NCI-H146 (cell line): ENCODE measurements at places on chromosomes 1 and 21.

DNA sequence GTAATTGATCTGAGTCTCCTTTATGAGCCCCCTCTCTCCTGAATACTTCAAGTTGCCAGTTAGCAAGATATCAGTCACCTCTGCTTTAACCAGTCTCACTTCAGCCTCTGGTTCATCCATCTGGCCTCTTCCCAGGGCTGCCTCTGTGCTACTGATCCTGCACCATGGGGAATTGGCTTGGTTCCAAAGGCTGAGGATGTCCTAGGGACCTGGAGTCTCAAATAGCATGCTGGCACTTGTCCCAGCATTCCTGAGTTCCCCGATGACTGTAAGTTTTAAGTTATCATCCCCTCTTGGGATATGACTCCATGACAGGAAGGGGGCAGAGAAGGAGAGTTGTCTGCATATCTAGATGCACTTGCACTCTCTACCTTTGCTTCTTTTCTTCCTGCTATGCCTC is 252.0 kb downstream of the PTBP2 start:
- DNase-seq, result peak; percentile 5

DNA sequence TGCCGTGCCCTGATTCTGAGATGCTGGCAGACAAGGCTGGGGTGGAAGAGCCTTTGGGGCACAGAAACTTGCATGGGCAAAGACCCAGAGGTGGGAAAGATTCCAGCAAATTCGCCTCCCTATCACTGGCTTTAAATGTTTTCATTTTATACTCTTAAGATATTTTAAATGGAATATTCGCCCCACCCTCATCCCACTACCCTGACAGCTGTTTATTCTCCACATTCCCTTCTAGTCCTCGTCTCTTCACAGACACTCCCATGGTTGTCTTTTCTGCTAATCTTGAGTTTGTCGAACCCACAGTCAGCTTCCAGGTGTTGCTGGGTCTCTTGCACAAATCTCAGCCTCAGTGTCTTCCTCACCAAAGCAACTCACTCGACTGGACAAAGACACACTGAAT is 245.0 kb downstream of the KAZN start:
- no peak for DNase-seq

- no peak for DNase-seq
Measured at GRCh38 chr1:226602186-226603021, 53.8 kb downstream of the STUM start.

DNA sequence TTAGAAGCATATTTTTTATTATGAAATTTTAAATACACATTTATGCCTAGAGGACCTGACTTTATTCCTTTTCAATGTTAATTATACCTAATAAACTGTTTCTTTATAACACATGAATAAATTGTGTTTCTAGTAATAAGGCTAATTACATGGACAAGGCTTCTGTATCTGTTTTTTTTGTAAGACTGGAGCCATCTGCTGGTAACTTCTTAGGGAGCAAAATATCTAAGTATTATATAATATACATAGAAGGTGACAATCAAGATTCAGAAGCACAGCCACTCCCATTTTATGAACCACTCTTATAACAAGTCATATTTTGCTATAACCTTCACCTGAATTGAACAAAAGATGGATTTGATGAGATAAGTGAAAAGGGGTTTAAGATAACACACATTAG is 84.2 kb downstream of the LBR start:
- no peak for DNase-seq

GRCh38 chr1:69700770-69701169 is 133.0 kb downstream of the LRRC7 start:
- peak; percentile 2 for DNase-seq

DNA sequence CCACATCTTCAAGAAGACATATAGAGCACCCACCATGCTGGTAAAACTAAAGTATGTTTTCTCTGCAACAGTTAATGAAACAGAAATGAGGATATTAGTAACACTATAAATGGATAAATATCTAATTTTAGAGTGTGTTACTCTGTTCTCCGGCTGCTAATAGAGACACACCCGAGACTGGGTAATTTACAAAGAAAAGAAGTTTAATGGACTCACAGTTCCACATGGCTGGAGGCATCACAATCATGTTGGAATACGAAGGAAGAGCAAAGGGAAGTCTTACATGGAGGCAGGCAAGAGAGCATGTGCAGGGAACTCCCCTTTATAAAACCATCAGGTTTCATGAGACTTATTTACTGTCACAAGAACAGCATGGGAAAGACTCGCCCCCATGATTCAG is 287.2 kb downstream of the SRGAP2C start:
- no peak for DNase-seq

DNA sequence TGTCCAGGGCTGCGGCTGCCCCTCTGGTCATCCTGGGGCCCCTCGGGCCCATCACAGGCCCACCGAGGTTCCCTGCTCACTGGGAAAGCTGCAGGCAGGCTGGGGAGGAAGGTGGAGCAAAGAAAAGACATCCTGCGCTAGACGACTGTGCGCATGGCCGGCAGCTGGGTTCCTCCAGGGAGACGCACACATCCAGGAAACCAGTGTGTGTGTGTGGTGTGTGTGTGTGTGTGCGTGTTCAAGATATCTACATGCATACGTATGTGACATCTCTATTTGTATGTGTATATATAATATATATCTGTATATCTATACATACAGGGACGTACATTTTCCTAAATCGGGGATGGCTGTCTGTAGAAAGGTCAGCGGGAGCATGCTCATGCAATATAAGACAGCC is 63.7 kb downstream of the ACOT7 start:
- DNase-seq, result no peak

- no peak for DNase-seq
Measured at GRCh38 chr1:180433873-180434272, 68.5 kb downstream of the ACBD6 start.
